ENCODE measurements at places on chromosomes 7 and 10. TPM values are rescaled to one million over a fixed set of nuclear protein-coding genes. Genes with fewer than 3 reads are reported as not detected.

Gene MBL2
- polyA plus RNA-seq = not detected

Gene GBX1
- polyA plus RNA-seq = not detected

DNA sequence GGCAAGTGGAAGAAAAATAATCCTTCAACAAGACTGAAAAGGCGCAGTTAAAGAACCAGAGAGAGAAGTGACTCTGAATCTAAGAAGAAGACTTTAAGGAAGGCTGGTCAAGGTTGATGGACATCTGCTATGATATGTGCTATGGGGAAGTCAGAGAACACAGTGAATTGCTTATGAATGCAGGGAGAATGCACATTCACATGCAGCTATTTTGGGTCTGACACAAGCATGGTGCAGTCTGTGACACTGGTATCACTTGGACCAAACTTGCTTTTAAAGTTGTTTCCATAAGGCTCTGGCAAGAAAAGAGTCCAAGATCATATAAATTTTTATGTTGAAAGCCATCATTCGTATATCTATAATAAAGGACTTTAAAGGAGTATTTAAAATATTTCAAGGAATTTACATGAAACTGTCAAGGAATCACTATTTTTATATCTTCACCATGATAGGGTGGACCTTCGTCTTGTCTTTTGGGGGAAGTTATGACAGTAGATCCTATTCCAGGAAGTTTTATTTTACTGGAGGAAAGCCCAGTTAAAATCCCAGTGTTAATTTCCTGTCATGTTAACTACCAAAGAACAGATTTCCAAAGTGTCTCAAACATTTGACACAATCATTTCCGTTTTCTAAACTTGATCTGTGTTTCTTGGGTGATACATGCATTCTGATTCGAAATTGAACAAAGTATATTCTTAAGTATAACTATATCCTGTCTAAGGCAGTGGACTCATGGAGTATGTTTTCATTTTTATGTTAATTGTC is 239.6 kb downstream of the SDK1 start:
- H3K36me3 ChIP-seq = no peaks in the 10 kb centered on the region
- H3K4me3 ChIP-seq = no peak overlapping the region
- H3K27me3 ChIP-seq = no peaks in the 10 kb centered on the region
- no peak overlapping the region for H3K27ac ChIP-seq
- no peak for DNase-seq

DNA sequence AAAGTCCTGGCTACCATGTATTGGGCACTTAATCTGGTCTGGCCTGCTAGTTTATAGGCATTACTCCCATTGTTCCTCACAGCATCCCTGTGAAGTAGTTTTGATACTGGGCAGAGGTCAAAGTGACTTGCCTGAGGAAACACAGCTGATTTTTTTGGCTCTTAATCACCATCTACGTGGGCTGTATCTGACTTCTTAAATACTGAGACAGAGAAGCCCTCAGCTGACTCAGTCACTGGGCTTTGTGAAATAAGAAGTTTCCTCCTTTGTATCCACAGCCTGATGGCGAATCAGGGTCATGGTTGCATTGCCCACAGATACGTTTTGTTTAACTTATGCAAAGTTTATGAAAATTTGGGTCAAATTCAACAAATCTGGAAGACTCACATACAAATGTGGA is 13.2 kb downstream of the TACR2 start:
- peaks cover 6% of the 10 kb centered on the region for H3K36me3 ChIP-seq
- no peak for DNase-seq
- H3K27ac ChIP-seq = no peak overlapping the region
- H3K27me3 ChIP-seq = no peaks in the 10 kb centered on the region

Gene PRPS1L1
- not detected for polyA plus RNA-seq

- no peak overlapping the region for H3K4me3 ChIP-seq
- H3K27ac ChIP-seq = no peak overlapping the region
- H3K36me3 ChIP-seq = no peaks in the 10 kb centered on the region
- no peaks in the 10 kb centered on the region for H3K4me1 ChIP-seq
- no peaks in the 10 kb centered on the region for H3K27me3 ChIP-seq
These were observed 285.6 kb downstream of the FZD1 start for GRCh38 chr7:91549878-91550277.

- H3K27me3 ChIP-seq = no peaks in the 10 kb centered on the region
- H3K27ac ChIP-seq = peak overlapping the region; percentile 39
- peak; percentile 30 for DNase-seq
- H3K4me1 ChIP-seq = 0 out of 2 replicates have a peak, but pooled peaks cover 4% of the 10 kb centered on the region
- H3K4me3 ChIP-seq = no peak overlapping the region
These were observed 218.6 kb downstream of the THSD7A start for GRCh38 chr7:11613292-11613930.

DNA sequence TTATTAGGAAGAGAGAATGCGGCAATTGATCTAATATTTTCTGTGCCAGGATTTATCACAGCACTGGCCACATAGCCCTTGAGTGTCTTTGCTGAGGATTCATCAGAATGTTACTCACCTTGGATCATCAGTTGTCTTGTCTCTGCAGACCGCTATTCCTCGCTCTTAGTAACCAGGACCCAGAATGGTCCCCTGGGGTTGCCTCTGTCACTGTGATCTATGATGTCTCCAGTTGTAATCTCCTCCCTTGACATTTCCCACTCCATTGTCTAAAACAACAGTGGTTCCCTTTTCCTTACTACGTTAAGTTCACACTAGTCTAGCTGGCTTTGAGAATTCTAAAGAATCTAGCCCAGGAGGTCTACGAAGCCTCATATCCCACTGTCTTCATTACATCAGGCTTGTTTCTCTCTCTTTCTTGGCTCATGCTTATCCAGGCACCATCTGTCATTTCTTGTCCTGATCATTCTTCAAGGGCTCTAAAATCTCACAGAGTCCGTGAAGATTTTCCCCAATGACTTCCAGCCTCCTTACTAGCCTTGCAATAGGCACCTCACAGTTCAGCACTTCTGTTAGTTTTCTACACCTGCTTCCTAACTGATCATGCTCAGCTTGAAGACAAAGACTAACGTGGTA is 125.8 kb downstream of the CUBN start:
- H3K27me3 ChIP-seq = no peaks in the 10 kb centered on the region
- H3K4me1 ChIP-seq = no peaks in the 10 kb centered on the region
- H3K36me3 ChIP-seq = no peaks in the 10 kb centered on the region
- no peak for DNase-seq
- no peak overlapping the region for H3K4me3 ChIP-seq
- H3K27ac ChIP-seq = no peak overlapping the region

DNA sequence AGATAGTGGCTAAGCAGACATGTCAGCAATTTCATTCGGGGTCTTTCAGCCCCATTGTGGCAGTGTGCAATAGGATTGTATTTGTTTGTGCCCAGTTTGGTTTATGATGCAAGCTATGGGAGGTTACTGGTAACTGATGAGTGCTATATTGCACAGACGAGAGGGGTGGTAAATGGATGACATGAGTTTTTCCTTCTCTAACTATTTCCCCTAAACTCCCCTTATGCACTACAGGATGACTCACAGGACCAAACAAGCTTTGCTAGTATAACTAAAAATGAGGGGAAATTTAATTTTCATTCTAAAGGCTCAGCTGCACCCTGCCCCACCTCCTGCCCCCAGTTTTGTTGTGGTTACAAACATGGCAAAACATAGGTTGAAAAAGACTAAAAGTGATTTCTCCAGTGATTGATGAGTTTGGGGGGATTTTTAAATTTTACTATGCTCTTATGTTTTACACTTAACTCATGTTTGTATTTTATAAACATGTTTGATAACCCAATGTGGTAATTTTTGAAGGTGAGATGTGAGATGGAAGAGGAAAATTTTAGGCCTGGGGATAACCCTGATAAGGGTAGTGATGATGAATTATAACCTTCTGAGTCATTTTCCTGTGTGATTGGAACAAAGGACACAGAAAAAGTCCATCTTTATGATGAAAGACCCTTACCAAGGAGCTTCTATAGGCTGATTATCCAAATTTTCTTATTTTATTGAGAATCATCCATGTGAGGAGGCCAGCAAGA is 60.8 kb upstream of the NAMPT start:
- H3K36me3 ChIP-seq = no peaks in the 10 kb centered on the region
- peaks cover 20% of the 10 kb centered on the region for H3K4me1 ChIP-seq
- no peak for DNase-seq
- no peaks in the 10 kb centered on the region for H3K27me3 ChIP-seq

Gene LOXL4
- polyA plus RNA-seq = 0.08 TPM

DNA sequence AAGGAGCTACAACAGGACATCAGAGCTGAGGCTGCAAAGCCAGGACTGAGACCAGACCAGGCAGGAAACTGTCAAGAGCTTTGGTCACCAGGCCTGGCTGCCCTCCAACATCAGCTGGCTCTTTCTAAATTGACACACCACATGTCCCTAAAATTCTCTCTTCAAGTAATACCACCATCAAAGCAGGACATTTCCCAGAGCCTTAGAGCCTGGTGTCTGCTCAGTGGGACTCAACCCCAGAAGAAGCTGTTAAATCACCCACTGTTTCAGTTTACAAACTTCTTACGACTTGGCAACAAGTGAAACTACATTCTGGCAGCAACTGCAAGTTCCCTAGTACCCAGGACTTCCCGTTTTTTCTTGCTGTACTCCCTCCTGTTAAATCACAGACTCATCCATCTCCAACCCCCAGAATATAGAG is 3.8 kb upstream of the IL6 start:
- H3K27ac ChIP-seq = no peak overlapping the region
- H3K36me3 ChIP-seq = no peaks in the 10 kb centered on the region
- H3K4me3 ChIP-seq = no peak overlapping the region
- H3K27me3 ChIP-seq = peaks cover 2% of the 10 kb centered on the region
- no peak for DNase-seq
- H3K4me1 ChIP-seq = peaks cover 5% of the 10 kb centered on the region

DNA sequence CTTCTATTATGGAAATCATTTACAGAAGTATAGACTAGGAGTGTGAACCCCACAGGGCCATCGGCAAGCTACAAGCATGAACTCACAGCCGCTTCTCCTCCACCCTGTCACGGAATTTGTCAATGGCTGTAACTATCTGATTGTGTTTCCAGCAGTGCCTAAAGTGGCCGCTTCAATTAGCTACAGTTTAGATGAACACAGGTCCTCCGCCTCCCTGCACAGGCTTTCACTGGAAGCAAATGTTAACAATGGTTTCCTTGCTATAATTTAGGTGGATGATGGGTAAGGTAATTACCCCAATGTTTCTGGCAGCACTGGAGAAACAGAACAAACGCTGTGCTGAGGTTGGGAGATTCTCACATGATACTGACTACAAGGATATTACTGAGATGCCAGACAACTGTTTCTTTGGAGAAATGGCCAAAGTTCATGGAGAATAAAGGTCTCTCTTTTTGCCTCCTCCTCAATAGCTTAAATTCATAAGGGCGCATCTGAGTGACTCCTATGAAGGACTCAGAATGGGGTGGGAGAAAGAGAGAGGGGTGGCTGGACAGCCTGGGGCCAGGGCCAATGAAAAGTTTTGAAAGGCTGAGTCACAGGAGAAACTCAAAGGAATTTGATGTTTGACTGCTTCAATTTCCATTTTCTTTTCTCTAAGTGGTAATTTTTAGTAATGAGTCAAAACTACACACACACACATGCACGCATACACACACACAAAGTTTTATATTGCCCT is 78.9 kb downstream of the SVIL start:
- no peak for DNase-seq
- no peak overlapping the region for H3K4me3 ChIP-seq
- no peak overlapping the region for H3K27ac ChIP-seq
- no peaks in the 10 kb centered on the region for H3K36me3 ChIP-seq
- no peaks in the 10 kb centered on the region for H3K27me3 ChIP-seq

Gene METTL27
- 3.3 TPM for polyA plus RNA-seq

- H3K27ac ChIP-seq = no peak overlapping the region
- no peaks in the 10 kb centered on the region for H3K36me3 ChIP-seq
- no peak for DNase-seq
These were observed 643.2 kb downstream of the PHTF2 start for GRCh38 chr7:78441737-78442136.

DNA sequence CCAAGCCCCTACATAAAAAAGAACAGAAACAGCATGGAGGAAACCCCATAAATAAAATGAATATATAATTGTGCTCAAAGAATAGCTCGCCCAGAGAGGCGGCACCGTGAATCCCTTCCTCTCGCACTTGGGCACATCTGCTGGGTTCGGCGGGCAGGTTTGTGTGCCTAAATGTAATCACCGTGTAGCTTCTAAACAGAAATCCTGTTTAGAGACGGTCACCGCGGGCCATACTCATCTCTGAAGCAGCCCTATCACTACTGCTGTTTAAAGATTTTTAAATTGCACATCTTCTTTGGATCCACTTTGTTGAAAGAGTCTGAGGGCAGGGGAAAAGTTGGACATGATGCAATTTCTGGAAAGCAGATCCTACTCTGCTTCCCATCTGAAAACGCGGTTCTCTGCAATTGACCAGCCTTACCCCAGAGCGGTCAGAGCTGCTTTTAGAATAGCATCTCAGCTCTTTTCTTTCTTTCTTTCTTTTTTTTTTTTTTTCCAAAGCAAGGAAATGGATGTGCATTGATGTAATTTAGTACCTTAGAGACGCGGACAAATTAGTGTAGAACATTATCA is 6.4 kb downstream of the DRGX start:
- no peak overlapping the region for H3K4me3 ChIP-seq
- no peak for DNase-seq
- no peak overlapping the region for H3K27ac ChIP-seq
- H3K27me3 ChIP-seq = peaks cover 17% of the 10 kb centered on the region
- H3K36me3 ChIP-seq = no peaks in the 10 kb centered on the region
- no peaks in the 10 kb centered on the region for H3K4me1 ChIP-seq

Gene SMKR1
- polyA plus RNA-seq = 1.9 TPM

Gene ZNF37A
- 10.0 TPM for polyA plus RNA-seq

All from GM12878 (cell line).